ENCODE measurements at places on chromosomes 5 and 9.

- no peak for DNase-seq
Observed at GRCh38 chr9:75432386-75432785, 344.1 kb downstream of the OSTF1 start.

DNA sequence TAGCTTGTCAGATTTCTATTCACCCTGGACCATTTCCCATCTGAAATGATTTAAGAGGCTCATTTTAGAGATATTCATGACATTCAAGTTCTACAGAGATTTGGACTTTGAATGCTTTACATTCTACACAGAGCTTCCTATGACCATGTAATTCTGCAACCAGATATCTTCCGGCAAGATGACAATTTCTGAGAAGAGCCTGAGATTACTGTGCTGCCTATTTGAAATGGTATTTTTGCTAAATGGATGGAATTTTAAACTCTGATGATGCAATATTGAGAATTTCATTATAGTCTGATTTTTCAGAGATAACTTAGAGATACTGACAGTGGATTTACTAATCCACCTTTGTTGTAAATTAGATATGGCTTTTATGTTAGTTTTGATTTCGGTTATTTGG lies 16.0 kb upstream of the ACOT12 start:
- no peak for DNase-seq

DNA sequence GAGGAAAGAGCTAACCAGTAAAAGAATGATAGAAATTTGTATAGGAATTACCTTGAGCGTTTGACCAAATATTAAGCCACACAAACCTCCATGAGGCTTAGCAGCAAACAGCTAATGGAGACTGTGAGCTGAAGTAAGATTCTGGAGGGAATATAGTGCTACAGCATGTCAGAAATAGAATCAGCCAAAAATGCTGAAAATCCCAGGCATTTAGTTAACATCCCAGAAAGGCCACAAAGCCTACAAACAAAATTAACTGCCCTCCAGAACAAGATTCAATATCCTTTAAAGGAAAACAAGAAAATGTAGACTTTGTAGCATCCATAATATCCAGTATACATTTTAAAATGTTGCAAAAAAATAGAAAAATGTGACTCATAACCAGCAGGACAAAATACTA lies 257.8 kb upstream of the TUSC1 start:
- DNase-seq, result no peak

DNA sequence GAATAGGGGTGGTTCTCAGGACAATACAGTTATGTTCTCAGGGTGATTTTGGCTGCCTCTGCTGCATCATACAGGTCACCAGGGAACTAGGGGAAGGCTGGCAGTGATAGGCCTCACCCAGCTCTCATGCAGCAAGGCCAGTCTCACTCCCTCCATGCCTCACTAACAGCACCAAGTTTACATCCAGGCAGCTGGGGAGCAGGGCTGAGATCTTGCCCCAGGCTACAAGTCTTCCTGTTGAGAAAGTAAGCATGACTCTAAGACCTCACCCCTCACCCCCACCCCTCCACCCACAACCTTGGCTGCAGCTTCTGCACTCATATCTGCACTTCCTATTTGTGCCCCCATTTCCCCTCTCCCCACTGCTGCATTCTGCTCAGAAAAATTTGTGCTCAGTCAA lies 481.2 kb downstream of the ACTL7B start:
- no peak for DNase-seq

- no peak for DNase-seq
Observed at GRCh38 chr5:159975462-159976019, 33.4 kb upstream of the TTC1 start.

DNA sequence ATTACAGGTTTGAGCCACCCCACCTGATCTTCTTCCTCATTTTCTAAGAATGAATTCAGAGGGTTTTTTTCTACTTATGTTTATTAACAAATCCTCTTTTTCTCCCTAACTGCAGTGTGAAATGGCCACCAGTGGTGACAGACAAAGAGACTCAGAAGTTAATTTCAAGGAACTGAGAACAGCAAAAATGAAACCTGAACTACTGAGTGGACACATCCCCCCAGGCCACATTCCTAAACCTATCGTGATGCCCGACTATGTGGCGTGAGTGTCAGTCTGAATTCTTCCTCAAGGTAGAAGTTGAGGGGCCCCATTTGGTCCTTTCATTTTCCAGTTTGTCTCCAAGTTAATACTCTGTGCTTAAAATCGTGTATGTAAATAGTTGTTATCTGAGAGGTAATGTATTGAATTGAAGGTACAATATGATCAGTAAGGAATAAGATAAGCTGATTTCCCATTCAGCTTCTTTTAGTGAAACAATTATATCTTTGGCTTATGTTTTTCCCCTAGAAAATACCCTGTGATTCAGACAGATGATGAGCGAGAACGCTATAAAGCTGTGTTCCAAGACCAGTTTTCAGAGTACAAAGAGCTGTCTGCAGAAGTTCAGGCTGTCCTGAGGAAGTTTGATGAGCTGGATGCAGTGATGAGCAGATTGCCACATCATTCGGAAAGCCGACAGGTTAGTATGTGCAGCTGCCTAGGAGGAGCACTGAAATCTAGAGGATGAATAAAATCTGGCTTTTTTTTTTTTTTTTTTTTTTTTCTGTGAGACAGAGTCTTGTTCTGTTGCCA lies 17.7 kb downstream of the MARVELD2 start:
- DNase-seq, result peak; percentile 53

DNA sequence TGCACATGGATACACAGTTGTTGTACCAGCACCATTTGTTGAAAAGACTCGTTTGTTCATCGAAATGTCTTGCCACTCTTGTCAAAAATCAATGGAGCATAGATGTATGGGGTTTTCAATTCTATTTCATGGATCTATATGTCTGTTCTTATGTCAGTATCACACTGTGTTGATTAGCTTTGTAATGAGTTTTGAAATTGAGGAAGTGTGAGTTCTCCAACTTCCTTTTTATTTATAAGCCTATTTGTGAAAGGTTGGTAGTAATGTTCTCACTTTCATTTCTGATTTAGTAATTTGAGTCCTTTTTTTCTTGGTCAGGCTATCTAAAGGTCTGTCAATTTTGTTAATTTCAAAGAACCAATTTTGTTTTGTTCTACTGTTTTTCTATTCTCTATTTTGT lies 26.1 kb downstream of the ZNF510 start:
- no peak for DNase-seq

GRCh38 chr9:79555474-79556089 lies 16.2 kb upstream of the TLE4 start:
- DNase-seq, result no peak
